Vagina (tissue), 2 donors: ENCODE measurements at places on chromosomes 6 and 20.

GRCh38 chr6:159505140-159505922 lies 187.7 kb downstream of the SOD2 start:
- H3K4me1 ChIP-seq, result no peaks in the 10 kb centered on the region
- no peaks in the 10 kb centered on the region for H3K27me3 ChIP-seq
- no peak overlapping the region for H3K27ac ChIP-seq
- no peak for DNase-seq

DNA sequence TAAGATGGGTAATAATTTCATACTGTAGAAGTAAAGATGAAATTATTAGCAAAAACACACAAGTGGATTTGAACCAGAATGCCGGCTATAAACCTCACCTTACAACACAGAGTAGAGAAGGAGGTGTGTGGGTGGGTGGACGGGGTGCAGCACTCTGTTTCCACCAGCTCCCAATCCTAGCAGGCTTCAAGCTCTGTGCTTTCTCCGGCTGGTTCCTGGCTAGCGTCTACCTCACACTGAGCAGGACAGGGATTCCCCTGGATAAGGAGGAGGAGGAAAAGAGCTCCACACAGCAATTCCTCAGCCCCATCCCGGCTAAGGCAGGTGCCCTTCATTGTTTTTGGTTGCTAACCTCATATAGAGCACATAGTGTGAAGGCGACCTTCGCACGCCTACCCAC lies 453.3 kb downstream of the C6orf118 start:
- no peaks in the 10 kb centered on the region for H3K27me3 ChIP-seq
- no peak for DNase-seq
- H3K27ac ChIP-seq, result no peak overlapping the region
- H3K4me3 ChIP-seq, result no peak overlapping the region
- H3K36me3 ChIP-seq, result no peaks in the 10 kb centered on the region

GRCh38 chr20:37902504-37903313 lies at the start of gene VSTM2L:
Gene VSTM2L, plus strand, starts transcription at chr20:37903127. Its CDS starts 224 bp downstream, at chr20:37903351.
- H3K27ac ChIP-seq, result no peak within 1 kb of the TSS
- no peaks in the 10 kb centered on the region for H3K36me3 ChIP-seq
- peak within 1 kb of the TSS; percentile 19 for H3K4me3 ChIP-seq
- H3K4me1 ChIP-seq, result peaks cover 14% of the 10 kb centered on the region
- peaks cover 4% of the 10 kb centered on the region for H3K27me3 ChIP-seq

GRCh38 chr6:22826961-22827360 lies 257.6 kb downstream of the HDGFL1 start:
- H3K27ac ChIP-seq, result no peak overlapping the region
- H3K4me3 ChIP-seq, result no peak overlapping the region
- no peak for DNase-seq
- no peaks in the 10 kb centered on the region for H3K36me3 ChIP-seq

- DNase-seq, result no peak
- H3K4me1 ChIP-seq, result peaks cover 6% of the 10 kb centered on the region
- H3K27me3 ChIP-seq, result no peaks in the 10 kb centered on the region
- H3K4me3 ChIP-seq, result no peak overlapping the region
- H3K27ac ChIP-seq, result no peak overlapping the region
- H3K36me3 ChIP-seq, result no peaks in the 10 kb centered on the region
Measured at GRCh38 chr6:34795836-34796425, 4.0 kb downstream of the BLTP3A start.

GRCh38 chr6:34295721-34296120 lies 46.9 kb upstream of the SMIM29 start:
- no peaks in the 10 kb centered on the region for H3K4me1 ChIP-seq
- peaks cover 35% of the 10 kb centered on the region for H3K36me3 ChIP-seq
- H3K27ac ChIP-seq, result no peak overlapping the region

GRCh38 chr20:47950124-47950912 lies 165.0 kb upstream of the SULF2 start:
- no peak overlapping the region for H3K4me3 ChIP-seq
- no peaks in the 10 kb centered on the region for H3K36me3 ChIP-seq

GRCh38 chr20:24952376-24953208 lies 3.5 kb downstream of the CST7 start:
- H3K4me1 ChIP-seq, result no peaks in the 10 kb centered on the region
- peaks cover 6% of the 10 kb centered on the region for H3K36me3 ChIP-seq
- no peak overlapping the region for H3K27ac ChIP-seq
- DNase-seq, result peak; percentile 80
- H3K27me3 ChIP-seq, result no peaks in the 10 kb centered on the region

DNA sequence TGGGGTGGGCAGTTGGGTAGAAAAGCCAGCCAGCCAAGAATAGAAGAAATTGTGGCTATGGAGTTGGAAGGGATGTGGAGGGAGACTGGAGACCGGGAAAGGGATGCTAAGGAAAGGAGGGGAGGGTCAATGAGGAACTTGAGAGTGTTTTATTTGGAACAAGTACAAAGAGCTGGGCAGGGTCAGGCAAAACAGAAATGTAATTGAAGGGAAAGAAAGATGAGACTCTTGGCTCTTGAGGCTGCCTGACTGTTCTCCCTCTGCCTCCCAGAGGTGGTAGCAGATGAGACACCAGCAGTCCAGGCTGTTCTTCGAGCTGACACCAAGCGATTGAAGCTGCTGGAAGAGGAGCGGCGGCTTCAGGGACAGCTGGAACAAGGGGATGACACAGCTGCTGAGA lies 12.7 kb downstream of the ABCF1 start:
- no peak for DNase-seq
- H3K36me3 ChIP-seq, result peaks cover 90% of the 10 kb centered on the region
- no peaks in the 10 kb centered on the region for H3K4me1 ChIP-seq
- H3K4me3 ChIP-seq, result no peak overlapping the region

GRCh38 chr20:24321973-24322372 lies 147.5 kb upstream of the SYNDIG1 start:
- no peaks in the 10 kb centered on the region for H3K27me3 ChIP-seq
- no peak overlapping the region for H3K4me3 ChIP-seq
- no peak for DNase-seq

DNA sequence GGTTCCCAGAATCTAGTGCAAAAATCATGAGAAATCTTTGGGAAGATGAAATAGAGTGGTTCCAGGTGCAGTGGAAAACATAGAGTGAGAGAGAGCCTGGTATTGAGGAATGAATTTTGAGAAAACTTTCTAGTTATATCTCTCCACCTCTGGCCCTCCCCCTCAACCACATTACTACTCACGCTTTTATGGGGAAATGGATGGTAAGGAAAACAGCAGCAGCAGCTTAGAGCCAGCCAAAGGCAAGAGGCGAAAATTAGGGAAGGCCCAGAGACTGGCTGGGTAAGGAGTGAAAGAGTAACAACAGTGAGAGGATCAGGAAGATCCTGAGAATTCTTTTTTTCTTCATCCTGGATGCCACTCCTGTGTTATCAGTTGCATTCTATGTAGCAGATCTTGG lies 187.9 kb upstream of the ECI2 start:
- no peak overlapping the region for H3K4me3 ChIP-seq
- no peak overlapping the region for H3K27ac ChIP-seq
- no peaks in the 10 kb centered on the region for H3K36me3 ChIP-seq
- H3K4me1 ChIP-seq, result peaks cover 44% of the 10 kb centered on the region
- no peak for DNase-seq
- no peaks in the 10 kb centered on the region for H3K27me3 ChIP-seq

DNA sequence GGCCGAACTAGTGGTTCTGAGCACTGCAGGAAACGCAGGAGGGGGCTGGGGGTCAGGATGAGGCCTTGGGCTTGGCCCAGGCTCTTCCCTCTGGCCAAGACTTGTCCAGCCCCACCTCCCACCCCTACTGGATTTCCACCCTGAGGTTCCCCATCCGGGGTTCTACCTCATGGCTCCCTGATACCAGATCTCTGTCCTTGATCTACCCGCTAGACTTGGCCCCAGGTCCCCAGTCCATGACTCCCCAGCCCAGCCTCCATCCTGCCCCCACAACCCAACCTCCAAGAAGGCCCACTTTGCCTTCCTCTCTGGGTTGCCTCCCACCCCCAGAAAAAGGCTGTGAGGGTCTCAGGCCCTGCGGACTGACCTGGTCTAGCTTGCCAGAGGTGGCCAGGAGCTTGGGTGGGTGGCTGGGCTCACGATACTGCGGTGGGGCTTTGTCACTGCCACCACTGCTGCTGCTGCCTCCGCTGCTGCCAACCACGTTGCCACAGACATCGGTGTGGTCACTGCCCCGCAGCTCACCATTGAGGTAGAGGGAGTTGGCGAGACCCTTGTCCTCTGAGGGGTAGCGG lies 6.8 kb upstream of the FASTKD5 start:
- H3K27me3 ChIP-seq, result no peaks in the 10 kb centered on the region
- peaks cover 7% of the 10 kb centered on the region for H3K4me1 ChIP-seq
- no peak for DNase-seq

GRCh38 chr6:147117011-147117410 lies 87.2 kb upstream of the STXBP5 start:
- H3K4me3 ChIP-seq, result no peak overlapping the region
- H3K27me3 ChIP-seq, result no peaks in the 10 kb centered on the region
- H3K4me1 ChIP-seq, result no peaks in the 10 kb centered on the region
- no peaks in the 10 kb centered on the region for H3K36me3 ChIP-seq
- DNase-seq, result no peak

- peaks cover 4% of the 10 kb centered on the region for H3K27me3 ChIP-seq
- peak overlapping the region; percentile 63 for H3K4me3 ChIP-seq
- no peaks in the 10 kb centered on the region for H3K36me3 ChIP-seq
- DNase-seq, result no peak
Measured at GRCh38 chr20:32019563-32020463, 9.6 kb downstream of the CCM2L start.

GRCh38 chr6:106339334-106340029 lies 13.9 kb upstream of the ATG5 start:
- no peak overlapping the region for H3K27ac ChIP-seq
- no peaks in the 10 kb centered on the region for H3K36me3 ChIP-seq

GRCh38 chr6:14406614-14407331 lies 289.2 kb downstream of the CD83 start:
- no peaks in the 10 kb centered on the region for H3K36me3 ChIP-seq
- H3K27ac ChIP-seq, result no peak overlapping the region
- DNase-seq, result peak; percentile 37
- no peaks in the 10 kb centered on the region for H3K4me1 ChIP-seq
- H3K27me3 ChIP-seq, result no peaks in the 10 kb centered on the region

DNA sequence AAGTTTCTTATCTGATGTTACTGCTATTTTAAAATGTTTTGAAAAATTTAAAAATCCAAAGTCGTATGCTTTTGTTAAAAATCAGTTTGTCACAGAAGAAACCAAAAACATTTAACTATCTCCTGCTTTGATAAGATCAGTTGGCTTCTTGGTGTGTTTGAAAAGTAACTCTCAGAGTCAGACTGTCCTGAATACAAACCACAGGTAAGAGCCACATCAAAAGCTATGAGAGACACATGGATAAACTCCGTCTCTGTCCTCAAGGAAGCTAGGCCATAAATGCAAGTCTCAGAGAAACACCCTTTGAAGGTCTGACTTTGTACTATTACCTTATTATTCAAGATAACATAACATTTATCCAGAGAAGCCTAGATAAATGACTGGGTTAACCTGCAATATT lies 7.7 kb downstream of the HBS1L start:
- H3K4me3 ChIP-seq, result no peak overlapping the region
- no peaks in the 10 kb centered on the region for H3K36me3 ChIP-seq
- peaks cover 22% of the 10 kb centered on the region for H3K4me1 ChIP-seq
- DNase-seq, result no peak

DNA sequence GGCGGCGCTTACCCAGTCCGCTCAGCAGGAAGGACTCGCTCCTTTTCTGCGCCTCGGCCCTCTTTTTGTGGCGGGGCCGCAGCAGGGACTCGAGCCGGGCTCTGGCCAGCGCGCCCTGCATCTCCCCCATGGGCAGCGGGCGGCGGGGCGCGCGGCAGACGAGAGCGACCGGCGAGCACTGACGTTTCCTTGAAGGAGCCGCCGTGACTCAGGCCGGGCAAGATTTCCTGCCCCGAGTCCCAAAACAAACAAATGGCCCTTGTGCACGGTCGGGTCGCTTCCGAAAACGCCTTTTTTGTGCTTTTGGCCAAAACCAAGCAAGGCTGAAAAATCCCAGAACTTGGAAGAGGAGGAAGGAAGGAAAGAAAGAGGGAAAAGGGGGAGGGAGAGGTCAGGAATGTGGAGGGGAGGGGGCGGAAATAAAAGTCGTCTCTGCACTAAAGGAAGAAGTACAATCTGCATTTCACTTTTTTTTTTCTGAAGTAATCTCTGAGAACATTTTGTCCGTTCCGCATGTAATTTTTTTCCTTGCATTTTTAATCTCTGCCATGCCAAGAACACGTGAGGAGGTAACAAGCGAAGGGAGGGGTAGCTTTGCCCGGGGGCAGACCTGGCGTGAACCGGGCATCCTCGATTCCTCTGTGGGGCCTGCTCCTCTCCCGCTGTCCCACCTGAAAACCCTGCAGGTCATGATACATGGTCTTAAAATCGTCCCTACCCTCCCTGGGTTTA lies 123.3 kb upstream of the SLC2A12 start:
- peak overlapping the region; percentile 89 for H3K4me3 ChIP-seq
- peak overlapping the region; percentile 98 for H3K27ac ChIP-seq
- H3K36me3 ChIP-seq, result peaks cover 31% of the 10 kb centered on the region
- DNase-seq, result no peak
- peaks cover 52% of the 10 kb centered on the region for H3K4me1 ChIP-seq

GRCh38 chr6:21633511-21634109 lies 40.1 kb downstream of the SOX4 start:
- H3K27me3 ChIP-seq, result no peaks in the 10 kb centered on the region
- no peak for DNase-seq
- H3K36me3 ChIP-seq, result no peaks in the 10 kb centered on the region
- H3K4me1 ChIP-seq, result peaks cover 4% of the 10 kb centered on the region
